ENCODE measurements at places on chromosomes 5 and 9.

- no peak for DNase-seq
Measured at GRCh38 chr9:108552459-108553040, 303.2 kb downstream of the ACTL7B start.

DNA sequence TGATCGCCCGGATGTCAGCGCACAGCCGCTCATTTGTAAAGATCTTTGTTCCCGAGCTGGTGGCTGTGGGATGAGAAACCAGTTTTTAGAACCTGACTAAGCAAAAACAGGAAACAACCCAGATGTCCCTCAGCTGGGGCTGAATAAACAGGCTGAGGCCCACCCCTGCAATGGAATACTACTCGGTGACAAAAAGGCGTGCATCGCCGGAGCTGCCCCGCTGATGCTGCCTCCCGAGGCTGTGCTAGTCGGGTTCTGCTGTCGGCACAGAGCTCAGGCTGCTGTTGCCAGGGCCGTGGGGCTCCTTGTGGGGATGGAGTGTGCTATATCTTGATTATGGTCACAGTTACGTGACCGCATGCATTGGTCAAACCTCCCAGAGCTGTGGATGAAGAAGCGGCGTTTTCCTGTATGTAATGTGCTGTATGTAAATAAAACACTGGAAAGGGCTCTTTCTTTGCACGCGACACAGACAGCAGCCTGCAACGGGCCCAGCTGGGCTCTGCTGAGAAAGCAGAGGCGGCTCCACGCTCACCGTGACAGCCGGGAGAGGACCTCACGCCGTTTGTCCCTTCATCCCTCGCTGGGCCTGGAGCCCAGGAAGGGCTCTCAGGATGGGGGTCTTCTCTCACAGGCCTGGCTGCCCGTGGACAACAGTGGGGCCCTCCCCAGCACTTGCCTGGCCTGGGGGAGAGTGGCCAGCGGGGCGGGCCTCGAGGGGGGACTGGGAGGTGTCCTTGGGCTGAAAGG lies 51.5 kb upstream of the RNU6ATAC start:
- DNase-seq: no peak

- DNase-seq: no peak
Measured at GRCh38 chr9:12801663-12802062, 26.8 kb downstream of the LURAP1L start.

- DNase-seq: no peak
Measured at GRCh38 chr9:110179734-110180133, 28.2 kb downstream of the C9orf152 start.

GRCh38 chr5:68740226-68740910 lies 353.4 kb upstream of the SLC30A5 start:
- no peak for DNase-seq

GRCh38 chr5:167658889-167659288 lies 632.6 kb upstream of the WWC1 start:
- no peak for DNase-seq

- DNase-seq: no peak
Measured at GRCh38 chr9:106964822-106965525, 102.0 kb downstream of the ZNF462 start.

GRCh38 chr9:135306699-135307098 lies 172.9 kb upstream of the PPP1R26 start:
- no peak for DNase-seq

DNA sequence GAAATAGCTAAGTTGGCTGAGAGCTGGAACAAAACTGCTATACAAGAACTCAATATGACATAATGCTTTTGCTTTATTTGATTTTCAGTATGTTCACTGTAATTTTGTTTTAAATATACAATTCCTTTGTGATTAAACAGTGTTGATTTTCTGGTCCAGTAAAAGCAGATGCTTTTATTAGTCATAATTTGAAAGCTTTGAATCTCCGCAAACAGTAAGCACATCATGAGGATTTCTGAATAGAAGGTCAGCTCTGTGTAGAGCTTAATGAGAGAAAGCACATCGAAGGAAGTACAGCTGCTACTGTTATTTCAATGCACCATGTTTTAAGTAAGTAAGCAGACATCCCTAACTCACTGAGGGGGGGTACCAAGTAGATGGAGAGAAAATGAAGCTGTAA lies 701.3 kb upstream of the ACO1 start:
- no peak for DNase-seq

- no peak for DNase-seq
Measured at GRCh38 chr5:106728208-106728607, 942.5 kb downstream of the EFNA5 start.

DNA sequence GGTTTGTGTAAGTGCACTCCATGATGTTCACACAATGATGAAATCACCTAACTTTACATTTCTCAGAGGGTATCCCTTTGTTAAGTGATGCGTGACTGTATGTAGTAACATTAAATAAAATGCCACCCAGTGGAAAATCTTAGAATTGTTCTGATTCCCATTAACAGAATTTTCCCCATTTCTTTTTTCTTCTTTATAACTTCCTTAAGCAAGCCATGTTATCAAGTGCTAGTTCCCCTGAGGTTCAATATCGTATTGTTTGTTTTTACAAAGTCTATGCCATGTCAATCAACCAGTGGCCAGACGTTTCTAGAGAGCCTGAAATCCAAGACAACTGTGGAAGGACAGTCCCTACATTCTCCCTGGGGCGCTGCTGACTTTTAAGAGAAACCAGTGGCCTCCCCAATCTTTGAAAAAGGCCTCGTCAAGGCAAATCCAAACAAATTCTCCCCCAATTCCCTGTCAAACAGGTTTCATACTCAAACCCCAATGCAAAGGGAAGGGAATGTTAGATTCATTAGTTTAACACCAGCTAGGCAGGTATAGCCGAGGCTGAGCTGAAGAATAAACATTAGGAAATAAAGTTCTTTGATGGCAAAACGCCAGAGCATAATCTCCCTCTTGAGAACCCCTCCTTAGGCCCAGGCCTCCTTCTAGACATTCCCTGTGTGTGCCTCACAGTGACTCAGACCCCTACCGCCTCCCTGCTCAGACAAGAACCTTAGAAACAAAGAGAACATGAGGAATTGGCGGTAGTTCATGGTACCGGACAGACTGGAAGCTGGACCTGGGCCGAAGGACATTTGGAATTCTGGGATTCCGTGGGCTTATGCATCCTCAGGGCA lies 198.7 kb downstream of the GNA14 start:
- DNase-seq: no peak

- no peak for DNase-seq
Measured at GRCh38 chr9:132774886-132775285, 103.2 kb downstream of the AK8 start.

- no peak for DNase-seq
Measured at GRCh38 chr9:38404314-38404713, 11.8 kb downstream of the ALDH1B1 start.

GRCh38 chr9:14349146-14349446 lies 35.2 kb upstream of the NFIB start:
- no peak for DNase-seq

- peak; percentile 30 for DNase-seq
Measured at GRCh38 chr5:50564079-50564478, 102.4 kb upstream of the PARP8 start.

GRCh38 chr5:13993926-13994325 lies 49.4 kb upstream of the DNAH5 start:
- no peak for DNase-seq

DNA sequence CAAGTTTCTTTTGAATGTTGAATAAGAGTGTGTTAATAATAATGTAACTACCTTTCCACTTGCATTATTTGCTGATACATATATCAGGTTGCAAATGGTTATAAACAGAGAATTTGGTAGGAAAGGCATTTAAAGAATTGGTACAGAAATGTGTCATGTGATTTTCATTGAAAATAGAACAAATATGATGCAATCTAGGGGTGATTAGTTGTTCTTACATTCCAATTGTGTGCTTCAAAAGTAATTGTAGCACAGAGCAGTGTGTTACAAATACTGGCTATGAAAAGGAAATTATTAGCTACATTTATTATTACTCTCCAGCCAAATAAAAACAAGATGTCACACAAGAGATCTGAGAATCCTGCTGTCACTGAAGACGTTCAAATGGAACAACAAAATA lies 61.8 kb upstream of the PRDM9 start:
- no peak for DNase-seq

GRCh38 chr9:17632994-17633393 lies 54.1 kb downstream of the SH3GL2 start:
- DNase-seq: no peak

- no peak for DNase-seq
Measured at GRCh38 chr9:134923466-134923865, 5.8 kb upstream of the FCN1 start.

DNA sequence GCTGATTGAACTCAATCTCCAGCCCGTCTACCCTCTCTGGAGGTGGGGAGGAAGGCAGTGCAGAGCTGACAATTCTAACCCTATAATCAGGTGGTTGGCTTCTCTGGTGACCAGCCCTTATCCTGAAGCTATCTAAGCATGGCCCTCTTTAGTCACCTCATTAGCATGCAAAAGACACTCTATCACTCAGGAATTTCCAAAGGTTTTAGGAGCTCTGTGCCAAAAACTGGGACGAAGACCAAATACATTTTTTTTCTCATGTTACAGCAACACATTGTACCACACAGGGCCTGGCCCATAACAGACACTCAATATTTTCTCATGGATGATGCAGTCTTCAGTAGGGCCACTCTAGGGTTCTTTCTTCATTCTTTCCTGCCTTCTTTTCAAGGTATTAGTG lies 118.8 kb upstream of the VLDLR start:
- no peak for DNase-seq

- DNase-seq: no peak
Measured at GRCh38 chr9:131925677-131926177, 153.9 kb downstream of the MED27 start.

DNA sequence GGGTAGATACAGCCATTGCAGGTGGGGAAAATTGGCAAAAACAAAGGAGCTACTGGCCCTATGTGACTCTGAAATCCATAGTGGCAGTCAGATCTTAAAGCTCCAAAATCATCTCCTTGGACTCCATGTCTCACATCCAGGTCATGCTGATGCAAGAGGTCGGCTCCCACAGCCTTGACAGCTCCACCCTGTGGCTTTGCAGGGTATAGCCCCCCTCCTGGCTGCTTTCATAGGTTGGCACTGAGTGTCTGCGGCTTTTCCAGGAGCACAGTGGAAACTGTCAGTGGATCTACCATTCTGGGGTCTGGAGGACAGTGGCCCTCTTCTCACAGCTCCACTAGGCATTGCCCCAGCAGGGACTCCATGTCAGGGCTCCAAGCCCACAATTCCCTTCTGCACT lies 1190.1 kb downstream of the CDH12 start:
- DNase-seq: no peak

DNA sequence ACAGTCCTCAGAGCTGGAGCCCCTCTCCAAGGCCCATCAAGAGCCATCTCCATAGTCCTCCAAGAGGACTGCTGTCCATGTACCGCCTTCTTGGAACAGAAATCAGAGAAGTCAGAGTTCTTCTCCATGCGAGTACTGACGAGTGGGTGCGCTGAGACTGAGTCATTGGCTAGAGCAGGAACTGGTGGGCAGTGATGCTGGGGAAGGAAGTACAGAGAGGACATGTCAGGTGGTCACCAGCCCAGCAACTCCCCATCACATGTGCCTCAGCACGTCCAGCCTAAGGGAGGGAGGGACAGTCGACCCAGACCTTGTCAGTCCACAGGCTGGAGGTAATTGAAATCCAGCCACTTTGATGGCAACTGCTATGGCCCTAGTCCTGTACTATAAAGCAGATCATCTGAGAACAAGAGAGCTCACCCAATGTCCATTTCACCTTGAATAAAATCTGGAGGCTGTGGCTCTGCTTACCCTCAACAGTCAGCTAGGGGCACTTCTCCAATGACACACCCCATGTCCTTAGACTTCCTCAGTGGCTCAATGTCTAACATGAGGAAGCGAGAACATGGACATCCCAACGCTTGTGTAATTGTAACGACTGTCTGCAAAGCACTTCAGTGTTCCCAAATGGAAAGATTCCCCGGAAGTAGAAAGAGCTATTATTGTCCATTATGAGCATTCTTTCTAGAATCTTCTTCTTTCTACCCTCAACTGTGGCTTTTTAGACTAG lies 15.0 kb upstream of the FBP1 start:
- no peak for DNase-seq

DNA sequence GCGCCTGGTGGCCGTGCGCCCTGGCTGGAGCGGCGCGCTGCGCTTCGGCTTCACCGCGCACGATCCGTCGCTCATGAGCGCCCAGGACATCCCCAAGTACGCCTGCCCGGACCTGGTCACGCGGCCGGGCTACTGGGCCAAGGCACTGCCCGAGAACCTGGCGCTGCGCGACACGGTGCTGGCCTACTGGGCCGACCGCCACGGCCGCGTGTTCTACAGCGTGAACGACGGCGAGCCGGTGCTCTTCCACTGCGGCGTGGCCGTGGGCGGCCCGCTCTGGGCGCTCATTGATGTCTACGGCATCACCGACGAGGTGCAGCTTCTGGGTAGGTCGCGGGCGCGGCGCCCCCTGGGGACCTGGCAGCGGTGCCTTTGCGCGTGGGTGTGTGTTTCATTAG lies 28.9 kb downstream of the NEURL1B start:
- DNase-seq: no peak
